ENCODE measurements at places on chromosomes 1 and 21. TPM values are rescaled to one million over a fixed set of nuclear protein-coding genes. Genes with fewer than 3 reads are reported as not detected.

TAS1R1 gene
- 7.0 TPM for polyA plus RNA-seq

SAMD11 gene
- polyA plus RNA-seq, result 2.6 TPM

INPP5B gene
- 7.1 TPM for polyA plus RNA-seq

PDE4B gene
- 26.6 TPM for polyA plus RNA-seq

EFNA3 gene
- polyA plus RNA-seq, result 2.3 TPM

DIRAS3 gene
- polyA plus RNA-seq, result 3.3 TPM

RAB25 gene
- not detected for polyA plus RNA-seq

Measured in muscle of back (tissue), 13 donors.